ENCODE measurements at places on chromosomes 6 and 20.
A peak's percentile ranks its signal among the peaks of the same experiment; 100 is the strongest.

GRCh38 chr20:25281541-25281991 lies 33.7 kb downstream of the PYGB start:
- DNase-seq: peak; percentile 78

- DNase-seq: no peak
These were observed 18.1 kb downstream of the SLC17A9 start for GRCh38 chr20:62970307-62971210.

DNA sequence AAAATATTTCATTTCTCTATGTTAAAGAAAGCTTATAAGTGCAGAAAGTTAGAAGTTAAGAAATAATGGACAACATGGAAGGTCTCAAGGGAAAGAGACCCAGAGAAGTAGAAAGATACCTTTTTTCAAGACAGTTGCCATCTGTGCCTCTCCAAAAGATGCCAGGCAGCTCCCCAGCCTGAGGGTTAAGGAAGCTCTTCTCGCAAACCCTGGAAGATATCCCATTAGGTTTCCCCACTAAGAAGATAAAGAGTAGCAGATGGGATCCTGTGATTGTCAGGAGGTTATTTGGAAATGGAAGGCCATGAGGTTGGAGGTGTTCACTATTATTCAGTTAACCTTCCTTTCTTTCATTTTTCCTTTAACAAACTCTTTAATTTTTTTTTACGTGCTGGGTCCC lies 110.1 kb upstream of the SIM1 start:
- no peak for DNase-seq

DNA sequence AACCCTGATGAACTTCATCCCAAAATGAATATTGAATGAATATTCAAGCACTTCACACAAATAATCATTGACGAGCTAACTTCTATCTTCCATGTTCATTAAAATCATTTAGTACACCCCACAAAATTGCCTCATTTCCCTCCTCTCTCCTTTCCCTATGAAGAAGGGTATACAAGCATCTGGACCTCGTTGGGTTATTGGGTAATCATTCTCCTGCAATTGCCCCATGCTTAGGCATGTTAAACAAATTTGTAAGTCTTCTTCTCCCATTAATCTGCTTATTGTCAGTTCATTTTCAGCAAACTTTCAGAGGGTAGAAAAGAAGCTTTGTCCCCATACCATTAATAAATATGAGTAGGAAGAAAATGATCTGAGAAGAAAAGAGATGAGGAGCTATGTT lies 27.6 kb downstream of the PRKN start:
- DNase-seq: no peak

- DNase-seq: no peak
These were observed 19.4 kb upstream of the CARMIL1 start for GRCh38 chr6:25259756-25260155.

DNA sequence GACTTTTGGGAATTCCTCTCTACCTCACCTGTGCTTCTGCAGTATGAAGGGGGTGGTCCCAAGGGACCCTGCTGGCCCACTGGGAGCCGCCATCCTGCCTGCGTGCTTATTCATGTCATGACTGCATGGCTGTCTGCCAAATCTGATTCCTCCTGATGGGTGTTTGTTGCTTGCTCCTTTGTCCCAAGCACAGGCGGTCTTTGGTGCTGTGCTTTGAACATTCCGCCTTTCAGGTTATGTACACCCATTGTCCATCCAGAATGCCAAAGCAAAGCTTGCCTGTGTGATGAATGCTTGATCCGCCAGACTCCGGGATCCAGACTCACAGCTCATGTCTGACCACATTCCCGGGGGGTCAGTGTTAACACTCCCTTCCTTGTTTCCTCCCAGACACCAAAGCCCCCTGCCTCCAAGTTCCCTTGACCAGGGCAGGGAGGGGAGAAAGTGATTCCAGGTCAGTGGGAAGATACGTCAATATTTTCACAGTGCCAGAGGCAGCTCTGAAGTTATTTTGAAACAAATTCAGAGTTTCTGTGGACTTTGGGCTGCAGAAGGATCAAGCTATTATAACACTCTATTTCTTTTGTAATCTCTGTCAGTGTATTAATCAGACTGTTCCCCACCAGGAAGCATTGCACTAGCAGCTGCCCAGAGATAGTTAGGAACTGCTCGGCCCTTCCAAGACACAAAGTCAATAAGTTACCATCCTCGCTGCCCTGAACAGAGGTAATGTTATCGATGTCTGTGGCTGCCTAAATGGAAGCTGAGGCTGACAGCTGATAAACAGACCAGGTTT lies 9.5 kb downstream of the DAAM2 start:
- DNase-seq: no peak

DNA sequence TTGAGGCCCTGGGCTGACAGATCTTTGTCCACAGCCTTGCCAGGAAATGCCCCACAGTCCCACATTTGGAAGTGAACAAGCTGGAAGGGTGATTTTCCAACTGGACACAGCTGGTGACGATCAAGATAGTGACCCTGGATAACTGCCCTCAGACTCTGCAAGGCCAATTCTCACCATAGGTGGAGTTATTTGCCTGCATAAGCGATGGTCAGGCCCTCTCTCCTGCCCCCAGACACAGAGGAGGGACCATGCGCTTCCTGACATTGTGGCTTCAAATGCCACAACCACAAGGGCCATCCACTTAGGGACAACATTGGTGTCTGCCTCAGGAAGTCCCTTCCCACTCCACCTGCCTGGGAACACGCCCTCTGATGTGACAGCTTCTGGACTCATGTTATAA lies 96.0 kb downstream of the JPH2 start:
- DNase-seq: no peak

GRCh38 chr6:143513410-143513809 lies 1.9 kb upstream of the FUCA2 start:
- DNase-seq: no peak

- DNase-seq: no peak
These were observed 49.1 kb upstream of the NAA20 start for GRCh38 chr20:19968028-19968427.

- no peak for DNase-seq
These were observed 20.4 kb downstream of the ARMC2 start for GRCh38 chr6:108868647-108869046.

GRCh38 chr6:6148192-6148815 lies 141.6 kb upstream of the NRN1 start:
- no peak for DNase-seq

DNA sequence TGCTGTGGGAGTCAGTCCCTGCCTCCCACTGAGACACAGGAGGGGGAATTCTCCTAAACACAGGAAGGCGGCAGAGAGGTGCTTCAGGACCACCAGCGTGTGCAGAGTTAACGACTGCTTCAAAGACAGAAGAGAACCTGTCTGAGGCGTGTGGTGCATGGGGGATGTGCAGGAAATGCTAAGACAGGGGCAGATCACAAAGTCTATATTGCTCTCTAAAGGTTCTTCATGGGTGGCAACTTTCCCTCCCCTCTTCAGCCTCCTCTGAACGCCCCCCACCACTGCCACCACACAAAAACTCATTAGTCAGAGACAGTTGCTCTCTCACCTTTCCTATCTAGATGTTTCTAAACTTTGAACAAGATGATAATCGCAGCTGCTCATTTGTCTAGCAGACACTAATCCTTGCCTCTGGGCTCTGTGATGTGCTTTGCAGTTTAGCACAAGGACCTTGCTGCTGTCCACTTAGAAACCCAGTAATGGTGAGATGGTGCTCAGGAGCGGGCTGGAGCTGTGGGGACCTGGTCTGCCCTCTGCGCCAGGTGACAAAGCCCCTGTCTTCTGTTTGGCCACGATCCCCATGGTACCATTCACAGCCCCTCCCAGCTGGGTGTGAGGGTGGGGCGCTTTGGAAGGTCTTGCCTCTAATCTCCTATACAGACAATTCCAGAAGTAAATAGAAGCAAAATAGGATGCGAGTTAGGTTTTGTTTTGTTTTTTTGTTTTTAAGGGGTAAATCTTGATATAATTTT lies 219.6 kb downstream of the NRN1 start:
- DNase-seq: no peak

DNA sequence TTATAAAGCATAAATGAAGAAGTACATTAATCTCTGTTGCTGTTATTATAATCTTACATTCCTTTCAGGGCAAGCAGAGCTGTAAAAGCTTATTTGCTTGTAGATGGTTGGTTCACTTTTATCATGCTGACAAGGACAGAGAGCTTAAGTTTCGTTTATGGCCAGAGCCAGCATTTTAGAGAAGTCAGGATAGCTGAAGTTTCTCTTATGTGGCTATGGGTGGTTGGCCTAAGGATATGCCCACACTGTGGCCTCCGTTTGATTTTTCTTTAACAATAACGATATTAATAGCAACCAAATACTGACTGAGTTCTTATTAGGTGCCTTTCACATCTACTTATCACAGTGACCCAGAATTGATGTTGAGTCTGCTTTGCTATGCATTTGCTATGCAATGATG lies 78.5 kb downstream of the FARS2 start:
- DNase-seq: no peak

- DNase-seq: peak; percentile 74
These were observed 45.5 kb downstream of the ANKS1A start for GRCh38 chr6:34934516-34934915.

- DNase-seq: no peak
These were observed 53.4 kb downstream of the SLX4IP start for GRCh38 chr20:10488534-10488933.

- DNase-seq: no peak
These were observed 631.3 kb downstream of the TFAP2A start for GRCh38 chr6:9783567-9783966.

DNA sequence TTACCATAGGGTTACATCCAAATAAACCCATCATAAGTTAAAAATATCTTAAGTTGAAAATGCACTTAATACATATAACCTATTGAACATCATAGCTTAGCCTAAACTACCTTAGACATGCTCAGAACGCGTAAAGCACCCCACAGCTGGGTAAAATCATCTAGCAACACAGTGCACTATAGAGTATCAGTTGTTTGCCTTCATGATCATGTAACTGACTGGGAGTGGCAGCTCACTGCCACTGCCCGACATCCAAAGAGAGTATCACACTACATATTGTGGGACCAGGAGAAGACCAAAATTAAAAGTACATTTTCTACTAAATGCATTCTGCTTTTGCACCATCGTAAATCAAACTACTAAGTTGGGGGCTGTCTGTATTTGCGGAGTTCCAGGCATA lies 31.7 kb downstream of the THEMIS start:
- no peak for DNase-seq

- no peak for DNase-seq
These were observed 46.4 kb downstream of the MOCS1 start for GRCh38 chr6:39887692-39888450.

GRCh38 chr6:146709036-146709622 lies 110.4 kb downstream of the ADGB start:
- no peak for DNase-seq

- no peak for DNase-seq
These were observed 92.6 kb upstream of the SLC22A23 start for GRCh38 chr6:3549314-3549940.

- DNase-seq: no peak
These were observed 596.2 kb downstream of the KIF16B start for GRCh38 chr20:15977026-15977425.

- no peak for DNase-seq
These were observed 22.9 kb upstream of the HLA-B start for GRCh38 chr6:31379850-31380249.

DNA sequence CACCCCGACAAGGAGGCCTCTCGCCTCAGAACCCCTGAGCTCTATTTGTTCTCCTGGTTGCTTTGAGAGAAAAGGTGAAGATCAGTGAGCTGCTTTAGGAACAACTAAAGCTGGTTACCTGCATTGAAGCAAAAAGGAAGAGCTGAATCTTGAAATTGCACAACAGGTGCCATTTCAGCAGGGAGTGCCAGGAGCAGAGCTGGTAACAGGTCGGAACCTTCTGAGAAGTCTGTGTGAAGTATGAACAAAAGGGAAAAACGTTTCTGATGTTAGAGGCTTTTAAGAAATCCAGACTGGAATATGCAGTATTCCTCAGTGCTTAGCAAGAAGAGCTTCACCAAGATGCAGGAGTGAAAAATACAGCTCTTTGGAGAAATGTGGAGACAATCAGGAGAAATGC lies 164.0 kb downstream of the TMEM242 start:
- no peak for DNase-seq

GRCh38 chr6:131688286-131688685 lies 12.9 kb downstream of the OR2A4 start:
- no peak for DNase-seq

GRCh38 chr20:17888044-17888443 lies 80.5 kb downstream of the SNX5 start:
- DNase-seq: no peak

DNA sequence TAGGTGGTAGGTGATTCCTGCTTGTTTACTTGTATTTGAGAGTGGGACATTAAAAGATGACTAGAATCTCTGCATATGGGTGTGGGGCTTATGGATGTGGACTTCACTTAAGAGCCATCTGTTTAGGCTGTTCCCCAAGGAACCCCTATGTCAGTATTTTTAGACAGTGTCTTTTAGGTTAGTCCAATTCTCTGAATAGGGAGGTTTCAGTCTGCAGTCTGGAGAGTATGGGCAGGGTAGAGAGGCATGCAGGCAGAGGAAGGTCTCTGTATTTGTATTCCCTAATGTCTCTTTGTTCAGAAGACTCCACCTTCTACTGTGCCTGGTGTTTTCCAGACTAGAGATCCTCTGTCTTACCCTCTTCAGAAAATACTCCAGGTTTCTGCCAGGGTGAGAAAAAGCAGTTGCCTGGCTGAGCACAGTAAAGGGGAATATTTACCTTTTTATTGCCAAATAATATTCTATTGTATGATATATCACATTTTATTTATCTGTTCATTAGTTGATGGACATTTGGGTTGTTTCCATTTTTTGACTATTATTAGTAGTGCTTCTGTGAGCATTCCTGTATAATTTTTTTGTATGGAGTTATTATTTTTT lies 19.1 kb downstream of the SLX4IP start:
- DNase-seq: no peak

GRCh38 chr6:15426395-15426794 lies 180.5 kb downstream of the JARID2 start:
- DNase-seq: no peak

DNA sequence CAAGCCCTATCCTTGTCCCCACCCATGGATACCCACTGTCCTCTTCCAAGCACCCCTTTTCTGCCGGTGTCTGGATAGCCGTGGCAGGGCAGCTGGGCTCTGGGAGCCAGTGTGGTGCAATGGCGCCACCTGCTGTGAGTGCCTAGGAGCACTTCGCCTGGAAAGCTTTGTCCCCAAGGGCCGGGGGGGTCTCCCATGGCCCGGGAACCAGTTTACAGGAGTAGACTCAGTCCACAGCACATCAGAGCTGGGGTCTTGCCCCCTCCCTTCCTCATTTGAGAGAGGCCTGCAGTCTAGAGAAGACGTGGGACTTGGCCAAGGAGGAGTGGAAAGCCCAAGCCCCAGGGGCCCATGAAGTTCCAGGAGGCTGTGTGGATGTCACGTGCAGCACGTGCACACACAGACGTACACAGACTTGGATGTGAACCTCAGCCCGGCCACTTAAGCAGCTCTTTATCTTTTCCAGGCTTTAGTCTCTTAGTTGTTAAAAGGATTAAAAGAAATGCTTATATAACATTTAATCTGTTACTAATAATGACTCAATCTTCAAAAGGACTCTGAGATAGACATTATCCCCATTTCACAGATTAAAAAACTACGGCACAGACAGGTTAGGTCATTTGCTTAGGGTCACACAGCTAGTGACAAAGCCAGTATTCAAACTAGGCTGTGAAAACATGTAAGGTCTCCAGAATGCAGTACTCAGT lies 40.9 kb upstream of the CDH22 start:
- peak; percentile 23 for DNase-seq

All from DMS79 (cell line).